Stimulated activated CD4-positive, alpha-beta T cell treated with anti-CD3 and anti-CD28 coated beads, TNF-alpha, amount 100 ng/mL, for 48 hours (primary cell): ENCODE measurements at places on chromosomes 6 and 20.
A peak's percentile ranks its signal among the peaks of the same experiment; 100 is the strongest.

- DNase-seq = no peak
These were observed 823.4 kb upstream of the GJE1 start for GRCh38 chr6:141309295-141309694.

DNA sequence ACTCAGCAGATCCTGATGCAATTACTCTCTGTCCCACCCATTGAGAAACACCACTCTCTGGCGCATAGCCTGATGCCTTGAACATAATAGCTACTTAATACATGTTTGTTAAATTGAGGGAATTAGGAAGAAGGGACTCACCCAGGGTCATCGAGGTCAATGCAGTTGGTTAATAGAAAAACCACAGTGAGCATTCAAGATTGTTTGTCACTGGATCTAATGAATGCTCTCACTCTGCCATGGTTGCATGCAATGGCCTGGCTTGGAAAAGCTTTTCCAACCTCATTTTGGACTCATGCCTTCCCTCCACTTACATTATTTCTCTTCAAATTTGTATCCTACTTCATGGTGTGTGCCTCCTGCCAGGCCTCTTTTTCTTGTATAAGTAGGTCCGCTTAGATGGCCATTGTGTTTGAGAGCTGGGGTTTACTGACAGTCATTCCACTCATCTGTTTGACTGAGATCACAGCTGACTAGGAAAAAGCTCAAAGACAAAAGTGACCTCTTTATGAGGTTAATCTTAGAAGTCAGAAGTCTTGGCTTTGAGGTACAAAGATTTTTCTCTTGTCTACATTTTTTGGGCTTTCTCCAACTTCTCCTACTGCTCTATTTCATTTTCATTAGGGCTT lies 154.8 kb upstream of the RAB32 start:
- DNase-seq = no peak

DNA sequence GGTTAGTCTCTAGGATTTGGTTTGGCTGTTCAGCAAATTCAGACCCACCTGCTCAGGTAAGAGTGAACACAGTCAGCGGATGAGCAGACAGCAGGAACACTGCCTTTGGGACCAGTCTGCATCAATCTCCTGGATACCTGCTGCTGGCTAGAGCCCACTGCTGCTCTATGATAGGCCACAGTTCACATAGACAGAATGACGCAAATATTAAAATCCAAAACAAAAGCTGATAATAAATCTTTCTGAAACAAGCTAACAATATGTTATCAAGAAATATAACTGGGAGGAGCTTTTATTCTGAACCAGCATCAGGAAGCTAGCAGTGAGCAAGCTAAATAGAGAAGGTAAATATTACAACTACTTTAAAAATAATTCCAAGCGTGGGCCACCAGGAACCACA lies at the start of gene TAAR1:
Gene TAAR1, minus strand, starts transcription at position 101 of the 400 bp plus-strand sequence. CDS start 13,179 bp downstream, outside the sequence.
- DNase-seq = no peak

- DNase-seq = no peak
These were observed 5.2 kb upstream of the SLC22A1 start for GRCh38 chr6:160116411-160116810.

DNA sequence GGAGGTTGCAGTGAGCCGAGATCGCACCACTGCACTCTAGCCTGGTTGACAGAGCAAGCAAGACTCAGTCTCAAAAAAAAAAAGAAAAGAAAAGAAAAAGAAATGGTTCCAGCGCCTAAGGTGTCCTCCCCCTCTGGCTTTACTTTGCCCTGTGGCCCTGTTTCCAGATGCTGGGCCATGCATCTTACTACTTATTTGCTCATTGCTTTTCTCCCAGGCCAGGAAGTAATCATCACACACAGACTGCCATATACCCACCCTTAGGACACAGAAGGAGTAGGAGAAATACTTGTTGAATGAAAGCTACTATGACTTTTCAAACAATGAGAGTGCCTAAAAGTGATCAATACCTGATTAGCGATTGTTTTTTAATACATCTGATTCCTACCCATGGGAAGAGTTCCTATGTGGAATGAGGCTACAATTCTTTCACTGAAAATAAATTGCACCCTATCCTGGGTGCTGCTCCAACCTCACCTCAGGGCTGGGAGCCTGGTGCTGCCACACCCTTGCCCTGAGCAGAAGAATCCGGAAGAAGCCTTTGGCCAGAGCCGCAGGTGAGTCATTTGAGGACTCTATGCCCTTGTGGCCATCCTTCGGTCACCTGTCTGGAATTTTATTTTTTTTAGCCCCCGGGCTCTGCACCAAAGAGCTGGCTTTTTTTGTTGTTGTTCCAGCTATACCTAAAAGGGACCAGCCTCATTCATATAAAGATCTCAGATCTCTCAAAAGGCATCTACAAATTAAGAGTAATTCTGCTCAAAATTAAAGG lies 22.7 kb upstream of the TFAP2C start:
- DNase-seq = no peak

- no peak for DNase-seq
These were observed 140.9 kb downstream of the EYS start for GRCh38 chr6:65566117-65566516.

DNA sequence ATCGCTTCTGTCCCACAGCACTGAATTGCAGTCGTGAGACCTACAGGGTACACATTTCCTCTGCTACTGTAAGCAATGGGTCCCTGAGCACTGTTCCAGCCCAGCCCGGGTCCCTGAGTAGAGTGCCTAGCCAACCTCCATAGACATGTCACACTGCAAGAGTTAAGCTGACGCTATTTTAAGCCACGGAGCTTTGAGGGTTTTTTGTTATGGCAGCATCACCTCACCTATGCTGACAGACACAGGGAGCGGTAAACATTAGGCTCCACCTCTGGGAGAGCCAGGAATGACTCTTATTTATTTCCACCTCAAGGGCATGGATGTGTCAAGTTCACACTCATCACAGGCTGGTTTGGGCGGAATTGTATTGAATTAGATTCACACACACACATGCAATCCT lies 45.1 kb downstream of the GRM4 start:
- DNase-seq = no peak

- DNase-seq = no peak
These were observed 61.6 kb downstream of the RPRD1B start for GRCh38 chr20:38095017-38095686.

GRCh38 chr6:45892196-45892595 lies 123.5 kb downstream of the CLIC5 start:
- no peak for DNase-seq

GRCh38 chr6:155327326-155328073 lies 13.2 kb upstream of the TFB1M start:
- peak; percentile 61 for DNase-seq

- no peak for DNase-seq
These were observed 390.2 kb downstream of the HDGFL1 start for GRCh38 chr6:22959571-22959970.

DNA sequence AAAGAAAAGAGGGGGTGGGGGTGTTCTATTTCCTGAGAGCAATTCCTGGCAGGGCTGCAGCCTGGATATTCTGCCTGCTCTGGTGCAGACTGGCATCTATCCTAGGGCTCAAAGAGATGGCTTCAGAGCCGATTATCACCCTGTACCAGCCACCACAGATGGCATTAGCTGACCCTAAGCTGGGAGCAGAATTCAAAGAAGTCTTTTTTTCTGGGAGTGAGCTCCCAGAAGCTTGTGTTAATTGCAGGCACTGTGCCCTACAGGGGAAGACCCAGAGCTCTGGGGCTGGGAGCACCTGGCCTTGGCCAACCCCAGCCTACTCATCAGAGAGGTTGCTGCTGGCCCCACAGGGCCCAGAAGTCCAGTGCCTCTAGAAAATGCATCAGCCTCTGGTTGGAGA lies 85.9 kb downstream of the PXDC1 start:
- DNase-seq = no peak

DNA sequence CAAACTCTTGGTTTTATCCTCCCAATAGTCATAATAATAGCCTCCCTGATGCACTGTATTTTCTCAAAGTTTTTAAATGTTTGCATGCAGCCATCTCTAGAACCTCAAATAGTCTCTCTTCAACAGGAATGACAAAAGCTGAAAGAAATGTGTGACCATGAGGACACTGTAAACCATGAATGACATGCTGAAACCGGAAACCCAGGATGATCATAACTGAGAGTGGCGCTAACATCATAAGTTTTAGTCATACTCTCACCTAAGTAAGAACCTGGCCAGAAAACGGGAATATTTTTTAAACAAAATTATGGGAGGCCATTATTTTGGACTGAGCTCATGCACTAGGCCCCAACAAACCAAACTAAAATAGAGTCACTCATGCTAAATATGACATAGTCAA lies 278.4 kb upstream of the STXBP5 start:
- no peak for DNase-seq

GRCh38 chr6:81609736-81610135 lies 142.7 kb downstream of the TENT5A start:
- no peak for DNase-seq

DNA sequence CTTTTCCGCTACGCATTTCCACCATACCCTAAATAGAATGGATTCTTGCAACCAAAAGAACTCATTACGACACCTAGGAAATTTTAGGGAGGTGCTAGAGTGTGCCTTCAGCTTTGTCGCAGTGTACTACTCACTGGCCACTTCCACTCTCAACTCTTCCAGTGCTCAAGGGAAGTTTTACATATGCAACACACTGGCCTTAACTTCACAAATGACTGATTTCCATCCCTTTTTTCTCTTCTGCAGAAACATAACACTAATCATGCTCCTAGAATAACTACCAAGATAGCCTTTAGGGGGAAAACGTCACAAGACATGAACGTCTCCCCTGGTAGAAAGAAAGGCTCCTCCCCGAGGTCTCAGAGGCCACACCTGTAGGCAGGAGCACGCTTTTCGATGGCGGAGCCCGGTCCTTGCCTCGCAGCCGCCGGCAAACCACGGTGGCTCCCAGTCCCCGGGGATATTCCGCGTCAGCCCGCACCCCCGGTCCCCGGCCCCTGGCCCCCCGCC lies 584 bp downstream of the LYRM4 start:
- DNase-seq = peak; percentile 57

DNA sequence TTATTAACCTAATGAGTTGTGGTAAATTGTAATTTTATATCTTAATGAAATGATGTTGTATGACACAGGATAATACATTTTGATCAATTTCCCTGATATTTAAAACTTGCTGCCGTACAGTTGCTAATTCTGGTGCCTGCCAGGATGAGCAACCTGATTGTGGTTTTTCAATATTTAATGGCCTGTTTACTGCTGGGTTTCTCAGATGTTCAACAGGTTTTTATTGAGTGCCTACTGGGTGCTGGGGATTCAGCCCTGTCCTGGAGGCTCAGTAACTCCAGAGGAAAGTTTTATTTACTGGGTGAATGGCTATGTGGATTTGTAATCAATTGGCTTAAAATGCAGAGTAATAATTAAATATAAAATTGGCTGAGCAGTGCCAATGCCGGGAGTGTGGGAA lies 8.0 kb downstream of the TOX2 start:
- no peak for DNase-seq

GRCh38 chr6:33589731-33590530 lies 9.9 kb upstream of the BAK1 start:
- DNase-seq = no peak

DNA sequence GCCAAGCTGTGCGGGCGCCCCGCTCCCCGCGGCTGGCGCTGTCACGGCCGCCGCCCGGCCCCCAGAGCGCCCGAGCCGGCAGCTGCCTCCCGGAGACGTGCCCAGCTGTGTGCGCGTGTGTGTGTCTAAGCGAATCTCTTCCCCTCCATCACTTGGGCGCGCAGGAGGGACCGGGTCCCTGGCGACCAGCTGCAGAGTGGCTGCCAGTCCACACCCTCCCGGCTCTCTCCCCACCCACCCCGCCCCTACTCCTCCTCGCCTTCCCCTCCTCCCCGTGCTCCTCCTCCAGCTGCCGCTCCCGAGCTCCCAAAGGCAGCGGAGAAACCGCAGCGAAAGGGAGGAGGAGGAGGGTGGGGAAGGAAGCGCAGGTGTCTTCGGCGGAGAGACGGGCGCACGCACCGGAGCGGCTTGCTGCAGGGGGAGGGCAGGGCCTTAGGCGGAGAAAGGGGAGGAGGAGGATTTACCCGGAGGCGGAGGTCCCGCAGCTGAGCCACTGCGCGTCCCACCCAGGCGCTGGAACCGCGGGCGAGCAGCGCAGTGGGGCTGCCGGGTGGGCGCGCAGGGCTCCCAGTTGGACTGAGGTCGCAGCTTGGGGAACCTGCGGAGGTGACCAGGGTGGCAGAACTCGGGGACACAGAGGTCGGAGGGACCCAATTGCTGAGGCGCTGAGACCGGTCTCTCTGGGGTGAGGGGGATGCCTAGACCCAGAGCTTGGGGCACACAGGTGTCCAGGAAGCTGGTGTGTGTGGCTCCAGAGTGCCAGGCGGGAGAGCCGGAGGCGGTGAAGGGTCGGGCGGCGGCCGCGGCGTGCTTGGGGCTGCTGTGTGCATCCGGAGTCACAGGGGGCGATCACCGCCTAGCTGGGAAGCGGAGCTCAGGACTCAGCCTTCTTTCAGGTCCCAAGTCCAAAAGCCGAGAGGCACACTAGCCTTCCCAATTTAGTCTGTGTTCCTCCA lies at the start of gene HS3ST5:
Gene HS3ST5, minus strand, starts transcription at position 198 of the 956 bp plus-strand sequence. CDS start 280,178 bp downstream, outside the sequence.
- no peak for DNase-seq

- no peak for DNase-seq
These were observed 37.4 kb upstream of the FAM135A start for GRCh38 chr6:70375882-70376281.
